Dorsolateral prefrontal cortex (tissue), 122 donors: ENCODE measurements at places on chromosomes 2 and 18.

DNA sequence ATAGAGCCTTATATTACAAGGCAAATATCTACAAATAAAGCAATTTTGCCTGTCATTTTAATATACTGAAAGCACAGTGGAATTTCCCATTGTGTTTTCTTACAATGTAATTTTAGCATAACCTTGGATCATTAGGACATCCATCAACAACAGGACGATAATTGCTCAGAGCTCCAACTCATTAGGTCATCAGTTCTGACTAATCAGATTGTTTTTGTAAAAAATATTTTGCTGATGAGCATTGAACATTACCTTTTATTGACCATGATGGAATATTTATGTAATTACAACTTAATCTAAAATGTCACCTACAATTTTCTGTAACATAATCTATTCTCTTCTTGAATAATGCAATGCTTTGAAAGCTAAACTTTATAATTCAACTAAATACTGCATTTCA lies 215.3 kb upstream of the DSEL start:
- no peak for DNase-seq

DNA sequence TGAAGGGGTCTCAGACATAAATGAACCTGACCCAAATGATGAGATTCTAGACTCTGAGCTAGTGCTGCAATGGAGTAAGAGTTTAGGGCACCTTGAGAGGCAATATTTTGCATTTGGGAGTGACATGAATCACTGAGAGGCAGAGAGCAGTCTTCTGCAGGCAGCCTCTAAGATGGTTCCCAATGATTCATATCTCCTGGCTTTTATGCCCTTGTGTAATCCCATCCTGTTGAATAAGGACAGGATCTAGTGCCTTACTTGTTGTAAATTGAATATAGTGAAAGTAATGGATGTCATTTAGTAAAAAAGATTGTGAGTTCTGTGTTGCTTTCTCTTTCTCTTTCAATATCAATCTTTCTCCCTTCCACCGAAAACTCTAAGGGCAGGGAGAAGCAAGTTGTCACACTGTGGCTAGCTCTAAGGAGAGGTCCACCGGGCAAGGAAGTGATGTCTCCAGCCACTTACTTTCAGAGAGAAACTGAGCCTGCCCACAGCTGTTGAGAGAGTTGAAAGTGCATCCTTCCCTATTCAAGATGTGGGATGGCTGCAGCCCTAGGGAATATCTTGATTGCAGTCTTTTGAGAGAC lies 144.7 kb downstream of the TRIB2 start:
- DNase-seq, result no peak

DNA sequence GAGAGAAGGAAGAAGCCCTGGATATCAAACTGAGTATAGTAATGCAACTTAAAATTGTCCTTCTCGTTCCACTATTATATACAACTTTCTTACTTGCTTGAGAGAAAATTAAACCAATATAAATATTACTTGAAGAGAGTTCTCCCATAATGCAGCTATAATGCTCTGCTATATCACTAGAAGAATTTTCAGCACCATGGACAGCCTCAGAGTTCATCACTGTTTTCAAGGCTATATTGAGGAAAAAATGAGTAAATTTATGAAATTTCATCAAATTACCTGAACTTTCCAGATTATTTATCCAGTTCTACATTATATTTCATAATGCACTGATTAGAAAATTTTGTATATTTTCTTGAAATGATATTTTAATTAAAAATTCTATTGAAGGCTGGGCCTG lies 1053.5 kb upstream of the FAM98A start:
- no peak for DNase-seq

DNA sequence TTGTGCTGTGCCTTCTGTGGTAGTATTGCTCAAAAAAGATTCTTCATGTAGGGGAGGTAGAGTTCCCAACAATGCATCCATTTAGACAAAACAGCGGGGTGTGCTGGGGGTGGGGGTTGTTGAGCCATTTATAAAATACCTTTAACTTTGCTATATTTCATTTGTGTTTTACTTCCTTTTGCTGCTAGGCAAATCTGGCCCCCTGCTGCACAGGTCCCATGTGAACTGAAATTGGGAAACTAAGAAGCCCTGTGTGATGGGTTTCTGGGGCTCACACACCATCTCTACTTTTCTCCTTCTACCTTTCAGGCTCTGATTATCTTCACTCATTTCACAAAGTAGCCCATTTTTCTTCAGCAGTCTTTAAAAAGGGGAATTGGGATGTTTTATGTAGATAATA lies 52.7 kb upstream of the ITGA4 start:
- no peak for DNase-seq
